ENCODE measurements at places on chromosomes 7 and 10.

- no peak for DNase-seq
These were observed 10.4 kb downstream of the GRM3 start for GRCh38 chr7:86653919-86654659.

DNA sequence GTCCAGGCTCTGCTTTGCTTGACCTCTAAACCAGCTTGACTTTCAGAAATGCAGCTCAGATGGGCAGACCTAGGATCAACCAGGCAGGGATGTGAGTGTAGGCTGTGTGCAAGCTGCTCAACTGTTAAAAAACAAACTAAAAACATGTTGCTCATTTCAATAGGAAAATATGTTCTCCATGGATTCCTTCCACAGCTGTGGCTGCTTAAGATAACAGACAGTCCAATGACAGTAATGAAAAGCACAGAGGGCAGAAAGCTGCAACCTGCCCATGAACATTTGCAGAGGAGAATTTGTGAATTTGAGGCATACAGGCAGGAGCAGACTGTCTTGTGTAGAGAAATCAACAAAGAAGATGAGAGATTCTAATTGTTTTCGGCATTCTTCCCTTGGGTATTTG lies 534.2 kb downstream of the CCSER2 start:
- no peak for DNase-seq

DNA sequence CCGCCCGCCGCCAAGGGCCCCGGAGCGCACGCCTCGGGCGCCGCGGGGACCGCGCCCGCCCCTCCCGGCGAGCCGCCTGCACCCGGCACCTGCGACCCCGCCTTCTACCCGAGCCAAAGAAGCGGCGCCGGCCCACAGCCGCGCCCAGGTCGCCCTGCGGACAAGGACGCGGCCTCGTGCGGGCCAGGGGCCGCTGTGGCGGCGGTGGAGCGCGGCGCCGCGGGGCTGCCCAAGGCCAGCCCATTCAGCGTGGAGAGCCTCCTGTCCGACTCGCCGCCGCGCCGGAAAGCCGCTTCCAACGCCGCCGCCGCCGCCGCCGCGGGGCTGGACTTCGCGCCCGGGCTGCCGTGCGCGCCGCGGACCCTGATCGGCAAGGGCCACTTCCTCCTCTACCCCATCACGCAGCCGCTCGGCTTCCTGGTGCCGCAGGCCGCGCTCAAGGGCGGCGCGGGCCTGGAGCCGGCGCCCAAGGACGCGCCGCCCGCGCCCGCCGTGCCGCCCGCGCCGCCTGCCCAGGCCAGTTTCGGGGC lies 3.5 kb downstream of the UNCX start:
- DNase-seq, result no peak

DNA sequence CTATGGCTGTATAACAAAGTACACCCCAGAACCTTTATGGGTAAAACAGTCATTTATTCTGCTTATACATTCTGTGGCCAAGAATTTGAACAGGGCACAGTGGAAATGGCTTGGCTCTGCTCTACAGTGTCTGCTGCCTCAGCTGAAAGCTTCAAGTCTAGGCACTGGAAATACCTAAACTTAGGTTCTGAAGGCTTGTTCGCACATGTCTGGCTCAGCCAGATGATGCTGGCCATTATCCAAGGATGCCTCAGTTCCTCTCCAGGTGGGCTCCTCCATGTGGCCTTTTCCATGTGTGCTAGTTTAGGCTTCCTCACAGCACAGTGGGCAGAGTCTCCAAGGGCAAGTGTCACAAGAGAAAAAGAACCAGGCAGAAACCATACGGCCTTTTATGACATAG lies 76.8 kb downstream of the RALA start:
- DNase-seq, result no peak

GRCh38 chr10:14757394-14757793 lies 17.3 kb downstream of the FAM107B start:
- DNase-seq, result no peak

DNA sequence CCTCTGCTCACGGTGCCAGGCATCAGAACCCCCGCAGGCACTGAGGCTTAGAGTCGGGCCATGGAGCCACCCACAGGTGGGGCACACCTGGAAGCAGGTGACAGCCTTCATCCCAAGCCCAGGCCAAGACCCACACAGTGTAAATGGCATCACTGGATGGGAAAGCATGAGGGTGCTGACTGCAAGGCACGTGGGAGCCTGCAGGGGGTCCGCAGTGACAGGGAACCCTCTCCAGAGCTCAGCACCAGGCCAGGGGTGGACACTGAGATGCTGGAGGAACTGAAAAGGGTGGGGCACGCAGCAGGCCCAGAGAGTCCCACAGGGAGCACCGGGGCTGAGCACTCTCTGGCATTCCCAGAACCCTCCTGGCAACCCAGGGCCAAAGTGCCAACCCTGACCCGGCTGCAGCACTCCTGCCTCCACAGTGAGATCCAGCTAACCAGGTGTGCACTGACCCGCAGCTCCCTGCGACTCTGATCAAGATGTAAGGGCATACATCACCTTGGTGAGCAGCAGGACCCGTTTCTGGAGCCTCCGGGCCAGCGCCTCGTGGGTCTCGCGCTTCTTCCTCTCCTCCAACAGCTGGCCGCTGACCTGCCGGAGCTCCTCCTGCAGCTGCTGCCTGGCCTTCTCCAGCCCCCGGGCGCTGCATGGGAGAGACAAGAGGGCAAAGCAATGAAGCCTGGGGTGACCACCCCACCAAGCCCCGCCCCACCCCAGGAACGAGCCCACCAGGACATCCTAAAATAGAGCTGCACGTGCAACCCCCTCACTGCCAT lies 163.9 kb downstream of the MAD1L1 start:
- no peak for DNase-seq

GRCh38 chr7:27663989-27664331 lies 1.3 kb upstream of the HIBADH start:
- DNase-seq, result no peak

DNA sequence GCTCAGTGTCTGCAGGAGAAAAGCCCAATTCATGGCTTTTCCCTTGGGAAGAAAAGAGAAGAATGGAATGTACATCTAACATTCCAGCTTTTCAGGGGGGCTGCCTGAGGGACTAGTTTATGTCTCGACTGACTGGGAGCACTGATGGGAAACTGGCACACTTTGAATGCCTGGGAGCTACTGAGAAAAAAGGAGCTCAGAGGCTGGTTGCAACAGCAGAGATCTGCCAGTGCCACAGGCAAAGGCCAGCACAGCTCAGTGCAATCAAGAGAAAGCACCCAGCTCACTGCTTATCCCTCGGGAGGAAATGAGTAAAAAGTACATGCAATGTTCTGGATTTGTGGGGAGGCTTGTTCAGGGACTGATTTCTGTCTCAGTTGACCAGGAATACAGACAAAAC lies 226.2 kb downstream of the COBL start:
- no peak for DNase-seq

DNA sequence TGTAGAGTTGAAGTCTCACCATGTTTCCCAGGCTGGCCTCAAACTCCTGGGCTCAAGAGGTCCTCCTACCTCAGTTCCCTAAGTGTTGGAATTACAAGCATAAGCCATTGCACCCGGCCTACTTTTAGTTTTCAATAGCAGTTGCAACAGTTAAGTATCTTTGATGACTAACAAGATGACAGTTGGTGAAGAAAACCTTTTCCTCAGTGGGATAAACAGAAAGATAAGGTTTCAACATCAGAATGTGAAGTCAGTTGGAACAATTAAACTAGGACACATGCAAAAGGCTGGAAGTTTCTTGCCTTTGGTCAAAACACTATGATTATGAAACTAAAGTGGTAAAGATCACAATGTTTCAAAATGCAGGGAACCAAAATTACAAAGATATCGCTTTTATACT lies 169.2 kb downstream of the ZNF438 start:
- DNase-seq, result no peak

DNA sequence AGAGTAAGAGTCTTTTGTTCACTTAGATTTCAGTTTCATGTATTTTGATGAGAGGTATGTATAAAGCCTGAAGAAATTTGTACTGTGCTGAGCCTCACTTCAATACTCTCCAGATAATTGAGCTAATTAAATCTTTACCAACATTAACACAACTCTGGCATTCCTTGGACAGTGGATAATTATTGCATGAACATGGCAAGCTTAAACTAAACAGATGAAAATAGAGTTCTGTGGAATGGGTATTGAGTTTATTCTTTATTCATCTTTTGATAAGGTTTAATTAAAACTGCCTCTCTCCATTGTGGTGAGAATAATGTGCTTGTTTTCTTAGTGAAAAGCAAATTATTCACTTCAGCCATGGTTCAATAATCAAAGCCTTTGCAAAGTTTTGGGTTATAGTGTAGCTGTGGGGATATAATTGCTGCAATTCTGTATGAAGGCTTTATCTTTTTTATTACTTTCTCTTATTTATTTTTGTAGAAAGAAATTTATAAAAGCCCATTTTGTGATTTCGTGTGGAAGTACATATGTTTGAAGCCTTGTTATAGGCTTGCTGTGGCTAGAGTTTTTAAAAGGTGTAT lies 126.4 kb upstream of the FZD1 start:
- no peak for DNase-seq

- peak; percentile 14 for DNase-seq
These were observed 312.6 kb downstream of the WDR37 start for GRCh38 chr10:1368842-1369171.
